ACHN (cell line): ENCODE measurements at places on chromosomes 7 and 10.

- no peak for DNase-seq
Observed at GRCh38 chr7:111333010-111333409, 229.3 kb downstream of the IMMP2L start.

DNA sequence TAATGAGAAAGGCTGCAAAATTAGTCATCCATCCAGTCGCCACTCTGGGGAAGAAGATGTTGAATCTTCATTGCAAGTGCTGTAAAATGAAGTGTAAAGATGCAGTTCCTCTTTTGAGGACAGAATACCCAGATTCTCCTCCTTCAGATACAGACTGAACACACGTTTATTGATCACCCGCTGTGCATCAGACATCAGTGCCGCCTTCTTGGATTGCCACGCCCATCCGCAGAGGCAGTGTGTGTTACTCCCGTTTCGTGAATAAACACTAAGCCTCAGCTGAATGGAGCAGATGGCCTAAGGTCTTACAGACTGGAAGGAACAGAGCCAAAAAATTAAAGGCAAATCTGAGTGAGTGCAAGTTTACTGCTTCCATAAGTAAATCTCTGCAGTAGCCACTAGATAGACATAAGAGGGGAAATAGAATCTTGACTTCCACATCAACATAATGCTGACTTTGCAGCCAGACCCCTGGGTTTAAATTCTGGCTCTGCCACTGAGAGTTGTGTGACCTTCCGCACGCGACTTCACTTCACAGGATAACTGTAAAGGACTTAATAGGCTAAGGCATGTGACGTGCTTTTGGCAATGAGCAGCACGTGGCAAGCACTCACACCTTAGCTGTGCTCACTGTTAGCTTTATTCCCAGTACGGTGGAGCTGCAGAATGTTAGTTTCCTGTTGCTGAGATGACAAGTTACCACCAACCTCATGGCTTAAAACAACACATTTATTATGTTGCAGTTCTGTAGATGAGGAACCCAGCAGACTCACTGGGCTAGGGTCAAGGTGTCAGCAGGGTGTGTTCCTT is 285.9 kb downstream of the CELF2 start:
- DNase-seq: no peak

DNA sequence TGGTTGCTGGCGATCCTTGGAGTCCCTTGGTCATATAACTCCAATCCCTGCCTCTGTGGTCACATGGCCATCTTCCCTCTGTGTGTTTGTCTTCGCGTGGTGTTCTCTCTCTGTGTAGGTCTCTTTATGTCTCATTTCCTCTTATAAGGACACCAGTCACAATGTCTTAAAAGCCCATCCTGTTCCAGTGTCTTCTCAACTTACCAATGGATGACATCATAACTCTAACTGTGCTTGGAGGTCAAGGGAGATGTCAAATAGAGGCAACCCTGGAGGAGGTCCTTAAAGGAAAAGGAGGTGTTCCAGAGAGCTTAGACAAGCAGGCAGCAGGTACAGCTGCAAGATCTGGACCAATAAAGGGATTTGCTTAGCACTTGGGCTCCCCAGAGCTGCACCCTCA is 143.0 kb downstream of the BUB3 start:
- DNase-seq: no peak

GRCh38 chr7:99622596-99622995 is 5.8 kb downstream of the ZSCAN25 start:
- DNase-seq: no peak

GRCh38 chr7:139768249-139768824 is 9.5 kb downstream of the HIPK2 start:
- no peak for DNase-seq
